ENCODE measurements at places on chromosomes 11 and 22. TPM values are rescaled to one million over a fixed set of nuclear protein-coding genes. Genes with fewer than 3 reads are reported as not detected.

Gene GLYATL1
- total RNA-seq, result 5.0 TPM

Gene TSPAN18
- 2.6 TPM for total RNA-seq

Gene GGTLC3
- total RNA-seq, result not detected

Gene ART1
- total RNA-seq, result not detected

Gene ARHGAP20
- total RNA-seq, result 0.05 TPM

Gene LINC01488
- total RNA-seq, result not detected

All from renal cortical epithelial cell (primary cell).